LHCN-M2 (cell line): ENCODE measurements at places on chromosomes 1 and 21. TPM values are rescaled to one million over a fixed set of nuclear protein-coding genes. Genes with fewer than 3 reads are reported as not detected.

DNA sequence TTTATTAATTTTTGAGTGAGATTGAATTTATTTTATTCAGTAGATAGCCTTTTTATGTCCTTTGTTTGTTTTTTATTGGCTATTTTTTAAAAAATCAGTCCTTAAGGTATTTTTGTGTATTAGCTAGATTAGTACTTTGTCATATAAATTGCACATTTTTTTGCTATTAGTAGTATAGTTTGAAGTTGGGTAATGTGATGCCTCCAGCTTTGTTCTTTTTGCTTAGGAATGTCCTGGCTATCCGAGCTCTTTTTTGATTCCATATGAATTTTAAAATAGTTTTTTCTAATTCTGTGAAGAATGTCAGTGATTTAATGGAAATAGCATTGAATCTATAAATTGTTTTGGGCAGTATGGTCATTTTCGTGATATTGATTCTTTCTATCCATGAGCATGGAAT is 80.4 kb downstream of the MAN1A2 start:
- DNase-seq, result peak; percentile 5

GRCh38 chr1:77348549-77348948 is 66.7 kb downstream of the AK5 start:
- no peak for DNase-seq

GRCh38 chr1:200240656-200241055 is 169.2 kb downstream of the ZNF281 start:
- no peak for DNase-seq

The KIAA1614 gene
- 5.9 and 7.1 TPM in 2 replicates for total RNA-seq

The COL6A1 gene
- 252 and 303 TPM in 2 replicates for total RNA-seq

DNA sequence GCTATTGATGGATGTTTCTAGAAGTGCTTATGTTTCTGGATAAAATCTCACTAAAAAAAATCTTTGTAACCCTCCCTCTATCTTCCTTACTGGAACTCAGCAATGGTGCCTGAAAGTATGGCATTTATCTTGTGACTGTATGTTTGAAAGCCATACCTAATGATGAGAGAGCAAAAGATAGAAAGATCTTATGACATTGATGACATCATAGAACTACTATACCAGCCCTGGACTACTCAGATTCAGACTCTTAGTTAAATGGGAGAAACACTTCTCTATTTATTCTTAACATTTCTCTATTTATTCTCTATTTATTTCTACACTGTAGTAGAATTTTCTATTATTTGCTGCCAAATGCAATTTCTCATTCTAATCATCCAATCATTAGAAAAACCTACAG is 32.7 kb upstream of the SYCP1 start:
- DNase-seq, result no peak

GRCh38 chr1:49048188-49048587 is 271.5 kb upstream of the BEND5 start:
- no peak for DNase-seq

DNA sequence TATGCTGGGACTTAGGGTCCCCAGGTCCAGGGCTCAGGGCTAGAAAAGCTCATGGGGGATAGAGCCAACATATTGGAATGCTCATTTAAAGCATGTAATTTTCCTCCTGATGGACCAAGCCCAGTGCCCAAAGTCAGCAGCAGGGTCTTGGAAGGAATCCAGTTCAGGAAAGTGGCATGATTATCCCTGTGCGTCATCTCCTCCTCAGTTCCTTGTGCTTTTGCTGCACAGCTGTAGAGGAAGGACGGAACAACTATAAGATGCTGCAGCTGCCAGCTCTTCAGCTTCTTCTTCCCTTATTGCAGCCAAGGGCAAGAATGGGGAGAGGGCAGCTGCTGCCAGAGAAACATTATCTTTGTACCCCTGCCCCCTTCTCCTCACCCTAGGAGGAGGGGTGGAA is 58.4 kb downstream of the OVGP1 start:
- peak; percentile 94 for DNase-seq

The AUNIP gene
- total RNA-seq, result 9.5 and 9.7 TPM in 2 replicates
